ENCODE measurements at places on chromosomes 16 and 17. TPM values are rescaled to one million over a fixed set of nuclear protein-coding genes. Genes with fewer than 3 reads are reported as not detected.

The CXCL16 gene
- total RNA-seq, result 3.2 TPM

The CCL1 gene
- total RNA-seq, result not detected

The COX10 gene
- total RNA-seq, result 16.4 TPM

The ZNF629 gene
- 17.6 TPM for total RNA-seq

The DLX3 gene
- 1.00 TPM for total RNA-seq

The ABCC11 gene
- 0.29 TPM for total RNA-seq

The NLRC3 gene
- 0.23 TPM for total RNA-seq

The CLDN9 gene
- 0.48 TPM for total RNA-seq

The SLC13A2 gene
- not detected for total RNA-seq

The KRT32 gene
- total RNA-seq, result not detected

The TBC1D3H gene
- not detected for total RNA-seq

The CBLN1 gene
- 0.11 TPM for total RNA-seq

The GAST gene
- not detected for total RNA-seq

The BAIAP3 gene
- total RNA-seq, result 2.6 TPM
